ENCODE measurements at places on chromosomes 3 and 15.
A peak's percentile ranks its signal among the peaks of the same experiment; 100 is the strongest.

DNA sequence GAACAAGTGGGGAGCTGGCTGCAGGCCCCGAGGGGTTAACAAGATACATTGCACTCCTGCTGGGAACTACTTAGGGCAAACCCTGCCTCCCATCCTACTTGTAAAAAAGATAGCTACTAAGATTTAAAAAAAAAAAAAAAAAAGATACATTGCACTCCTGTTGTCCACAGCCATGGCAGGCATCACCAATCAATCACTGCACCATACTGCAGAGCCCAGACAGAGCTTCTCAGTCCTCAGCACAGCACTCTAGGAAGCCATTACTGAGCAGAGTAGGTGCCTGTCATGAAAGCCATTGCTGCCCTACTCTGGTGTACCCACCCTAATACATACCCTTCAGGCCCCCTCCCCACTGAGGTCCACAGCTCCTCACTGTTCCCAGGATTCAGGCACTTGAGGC lies 64.8 kb downstream of the RASGRF1 start:
- no peak for DNase-seq

GRCh38 chr3:19348941-19349564 lies 200.7 kb downstream of the KCNH8 start:
- no peak for DNase-seq

DNA sequence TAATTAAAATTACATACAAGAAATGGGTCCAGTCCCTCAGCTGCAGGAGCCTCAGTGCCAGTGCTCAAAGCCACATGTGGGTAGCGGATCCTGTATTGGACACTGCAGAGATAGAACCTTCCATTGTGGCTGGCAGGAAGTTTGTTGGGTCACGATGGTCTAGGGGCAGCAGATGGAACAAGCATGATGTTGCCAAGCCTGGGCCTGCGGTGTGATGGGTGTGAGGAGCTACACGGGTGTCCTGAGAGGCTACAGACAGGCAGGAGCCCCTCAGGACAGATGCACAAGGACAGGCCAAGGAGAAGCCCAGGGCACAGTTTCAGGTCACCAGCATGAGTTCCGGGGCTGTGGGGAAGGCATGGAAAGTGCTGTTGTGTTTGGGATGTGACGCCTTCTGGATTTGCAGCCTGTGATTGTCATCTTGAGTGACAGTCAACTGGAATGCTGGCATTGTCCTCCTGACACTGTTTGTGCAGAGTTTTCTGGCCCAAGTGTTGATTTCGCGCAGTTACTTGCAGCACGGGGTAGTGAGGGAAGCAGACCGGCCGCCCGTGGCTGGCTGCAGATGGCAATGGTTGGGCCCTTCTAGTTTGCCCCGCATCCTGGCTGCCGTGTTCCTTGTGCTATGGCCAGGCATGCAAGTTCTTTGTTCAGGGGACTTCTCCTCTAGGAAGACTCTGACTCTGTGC lies 177.1 kb downstream of the NSMCE3 start:
- no peak for DNase-seq

DNA sequence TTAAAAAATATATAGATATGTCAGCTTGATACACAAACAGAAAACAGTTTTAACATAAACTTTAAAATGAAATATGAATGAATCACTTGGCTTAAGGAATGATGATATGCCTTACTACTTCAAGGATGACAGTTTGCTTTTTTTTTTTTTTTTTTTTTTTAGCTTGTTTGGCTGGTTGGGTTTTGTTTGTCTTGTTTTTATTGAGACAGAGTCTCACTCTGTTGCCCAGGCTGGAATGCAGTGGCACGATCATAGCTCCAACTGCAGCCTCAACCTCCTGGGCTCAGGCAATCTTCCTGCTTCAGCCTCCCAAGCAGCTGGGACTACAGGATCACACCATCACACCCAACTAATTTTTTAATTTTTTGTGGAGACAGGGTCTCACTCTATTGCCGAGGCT lies 14.5 kb downstream of the LRRC2 start:
- no peak for DNase-seq

DNA sequence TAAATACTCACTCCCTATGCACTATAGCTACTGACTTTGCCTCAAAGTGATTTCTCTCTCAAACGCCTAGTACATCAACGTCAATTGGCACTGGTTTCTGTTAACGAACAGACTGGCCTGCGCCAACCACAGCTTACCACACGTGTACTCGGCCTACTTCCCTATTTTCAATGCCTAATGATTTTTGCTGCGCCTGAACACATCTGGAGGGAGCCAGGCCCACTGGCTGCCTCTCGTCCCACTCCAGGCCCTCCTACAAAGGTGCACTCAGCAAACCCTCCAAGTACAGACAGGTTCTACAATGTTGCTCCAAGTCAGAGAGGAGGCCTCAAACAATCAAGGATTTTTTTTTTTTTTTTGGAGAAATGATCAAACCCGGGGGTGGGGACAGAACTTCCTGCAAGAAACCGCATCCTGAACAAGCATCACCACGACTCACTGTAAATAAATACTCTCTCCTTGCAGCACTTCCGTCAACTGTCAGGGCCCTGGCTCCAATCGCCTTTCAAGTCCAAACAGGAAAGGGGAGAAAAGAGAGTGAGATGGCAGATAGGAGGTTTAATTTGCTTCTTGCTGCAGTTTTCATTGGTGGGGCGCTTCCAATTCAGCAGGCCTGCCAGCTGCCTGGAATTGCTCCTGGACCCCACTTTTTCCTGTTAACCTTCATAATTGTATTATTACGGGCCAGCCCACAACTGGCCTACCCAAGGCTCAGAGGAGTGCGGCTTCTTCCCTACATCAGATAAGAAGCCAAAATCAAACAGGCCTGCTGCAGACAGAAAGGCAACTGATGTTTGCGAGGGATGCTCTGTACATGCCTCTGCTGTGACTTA lies 139.3 kb downstream of the FOXP1 start:
- no peak for DNase-seq

GRCh38 chr3:158649791-158650190 lies 5.5 kb downstream of the GFM1 start:
- no peak for DNase-seq

GRCh38 chr15:83567318-83567717 lies 86.6 kb upstream of the ADAMTSL3 start:
- DNase-seq: no peak

GRCh38 chr3:173510565-173510964 lies 113.0 kb downstream of the NLGN1 start:
- DNase-seq: no peak

DNA sequence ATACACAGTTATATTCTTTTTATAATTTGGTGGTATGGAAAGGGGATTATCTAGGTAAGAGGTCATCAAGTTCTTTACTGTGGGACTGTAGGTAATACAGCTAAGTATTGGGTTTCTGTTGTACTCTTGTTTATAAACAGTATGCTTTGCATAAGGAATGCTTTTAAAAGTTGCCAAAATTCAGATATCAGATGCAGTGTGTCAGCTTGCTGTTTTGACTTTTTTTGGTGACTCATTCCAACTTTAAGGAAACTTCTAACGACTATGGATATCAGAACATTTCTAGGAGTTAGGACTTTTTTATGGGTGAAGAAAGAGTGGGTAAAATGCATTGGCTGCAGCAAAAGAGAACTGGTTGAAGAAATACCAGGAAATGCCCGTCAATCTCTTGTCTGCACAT lies 2.8 kb downstream of the SCAANT1 start:
- DNase-seq: no peak

- DNase-seq: no peak
Observed at GRCh38 chr3:45641756-45642155, 47.2 kb downstream of the LIMD1 start.

- no peak for DNase-seq
Observed at GRCh38 chr15:58760385-58761009, 10.6 kb upstream of the MINDY2 start.

- no peak for DNase-seq
Observed at GRCh38 chr15:62899090-62899493, 143.5 kb upstream of the TPM1 start.

DNA sequence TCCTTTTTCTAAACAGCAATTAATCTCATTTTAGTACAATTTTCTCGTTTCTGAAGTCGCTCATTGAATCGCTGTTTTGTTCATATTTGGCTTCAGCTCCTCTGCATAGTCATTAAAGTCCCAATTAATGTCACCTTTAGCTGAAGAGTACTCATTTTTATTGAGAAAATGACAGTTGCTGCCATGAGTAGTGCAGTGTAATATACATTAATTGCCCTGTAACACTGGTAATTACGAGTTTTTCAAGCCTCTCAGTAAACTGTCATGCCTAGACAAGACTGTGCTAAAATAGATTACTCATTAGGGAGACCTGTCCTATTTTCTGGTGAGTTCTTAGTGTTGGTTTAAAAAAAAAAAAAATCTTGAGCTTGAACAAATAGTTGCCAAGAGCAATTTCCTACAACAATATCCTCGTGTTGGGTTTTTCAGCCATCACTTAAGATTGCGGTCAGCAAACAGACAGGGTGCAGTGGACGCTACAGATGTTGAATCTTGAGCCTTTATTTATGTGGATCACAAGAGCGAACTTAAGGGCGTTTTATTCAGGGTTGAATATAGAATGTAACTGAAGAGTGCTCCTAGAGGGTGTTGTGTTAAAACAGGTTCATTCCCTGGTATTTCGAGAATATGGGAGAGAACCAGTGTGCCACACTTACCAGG lies 176.0 kb downstream of the CDIN1 start:
- peak; percentile 28 for DNase-seq

- DNase-seq: no peak
Observed at GRCh38 chr3:101812895-101813294, 33.9 kb downstream of the NXPE3 start.

DNA sequence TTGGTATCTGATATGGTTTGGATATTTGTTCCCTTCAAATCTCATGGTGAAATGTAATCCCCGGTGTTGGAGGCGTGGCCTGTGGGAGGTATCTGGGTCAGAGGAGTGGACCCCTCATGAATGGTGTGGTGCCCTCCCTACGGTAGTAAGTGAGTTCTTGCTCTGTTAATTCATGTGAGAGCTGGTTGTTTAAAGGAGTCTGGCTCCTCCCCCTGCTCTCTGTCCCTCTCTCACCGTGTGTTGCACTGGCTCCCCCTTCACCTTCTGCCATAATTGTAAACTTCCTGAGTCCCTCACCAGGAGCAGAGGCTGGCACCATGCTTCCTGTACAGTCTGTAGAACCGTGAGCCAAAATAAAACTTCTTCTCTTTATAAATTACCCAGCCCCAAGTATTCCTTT lies 246.9 kb upstream of the AGTR1 start:
- DNase-seq: no peak

DNA sequence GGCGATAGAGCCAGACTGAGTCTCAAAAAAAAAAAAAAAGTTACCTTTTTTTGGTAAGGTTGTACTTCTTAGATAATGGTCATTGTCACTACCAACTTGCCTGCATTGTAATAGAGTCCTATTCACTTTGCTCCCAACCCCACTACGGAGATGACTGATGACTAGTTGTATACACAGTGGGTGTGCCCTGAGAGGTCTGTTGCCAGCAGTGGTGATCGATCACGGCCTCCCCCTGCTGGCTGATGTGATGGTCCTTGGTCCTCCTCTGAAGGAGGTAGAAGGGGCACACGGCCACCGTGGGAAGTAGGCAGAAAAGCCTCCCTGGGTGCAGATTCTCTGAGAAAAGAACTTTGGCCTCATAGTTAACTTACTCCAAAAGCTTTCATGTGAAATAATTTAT lies 10.7 kb downstream of the GCNT3 start:
- DNase-seq: no peak

GRCh38 chr3:100518983-100519382 lies 26.6 kb downstream of the TMEM45A start:
- no peak for DNase-seq

DNA sequence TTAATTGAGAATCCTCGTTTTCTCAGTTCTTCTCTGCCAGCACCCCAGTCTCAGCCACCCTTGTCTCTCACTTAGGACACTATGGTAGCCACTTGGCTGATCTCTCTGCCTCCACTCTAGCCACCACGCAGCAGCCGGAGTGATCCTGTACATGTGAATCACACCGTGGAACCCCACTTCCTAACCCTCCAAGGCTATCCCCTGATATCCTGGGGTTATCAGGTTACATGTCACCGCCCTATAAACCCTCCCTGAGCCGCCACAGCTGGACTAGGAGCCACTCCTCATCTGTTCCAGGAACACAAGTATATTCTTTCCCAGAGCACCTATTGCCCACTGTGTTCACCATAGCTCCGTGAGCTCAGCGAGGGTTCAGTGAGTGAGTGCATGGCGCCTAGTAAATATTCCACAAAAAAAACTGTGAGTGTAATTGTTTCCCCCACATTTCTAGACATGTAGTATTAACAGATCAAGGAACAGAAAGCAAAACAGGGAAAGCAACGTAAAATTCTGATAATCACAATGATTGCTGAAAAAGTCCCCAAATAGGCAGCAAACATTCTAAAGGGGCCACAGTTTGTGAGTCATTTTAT lies 661 bp upstream of the PARP14 start:
- DNase-seq: no peak
